Prostate gland (tissue), 2 donors: ENCODE measurements at places on chromosomes 12 and 14. TPM values are rescaled to one million over a fixed set of nuclear protein-coding genes. Genes with fewer than 3 reads are reported as not detected.

GRCh38 chr14:89537911-89538310 is 120.9 kb upstream of the FOXN3 start:
- H3K4me1 ChIP-seq = no peaks in the 10 kb centered on the region
- no peak overlapping the region for H3K27ac ChIP-seq
- no peak for DNase-seq
- H3K36me3 ChIP-seq = no peaks in the 10 kb centered on the region

Gene NPAS3
- 1.8 TPM for total RNA-seq

DNA sequence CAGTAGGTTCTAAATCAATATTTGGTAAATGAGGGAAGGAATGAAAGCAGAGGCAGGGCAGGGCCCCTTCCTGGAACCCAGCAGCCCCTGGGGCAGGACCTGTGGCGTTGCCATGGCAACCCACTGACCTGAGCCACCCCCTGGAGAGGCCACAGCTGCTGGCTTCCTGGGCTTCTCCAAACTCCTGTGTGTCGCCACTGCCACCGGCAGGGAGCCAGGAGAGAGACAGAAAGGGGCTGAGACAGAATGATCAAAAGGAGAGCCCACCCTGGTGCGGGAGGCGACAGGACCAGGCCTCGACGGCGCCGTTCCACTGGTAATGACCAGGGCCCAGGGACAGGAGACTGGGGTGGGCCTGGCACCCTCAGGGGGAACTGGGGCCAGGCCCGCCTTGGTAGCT is 18.2 kb downstream of the RFX4 start:
- no peaks in the 10 kb centered on the region for H3K4me1 ChIP-seq
- H3K4me3 ChIP-seq = no peak overlapping the region
- DNase-seq = no peak
- H3K27ac ChIP-seq = no peak overlapping the region
- H3K27me3 ChIP-seq = no peaks in the 10 kb centered on the region
- H3K36me3 ChIP-seq = no peaks in the 10 kb centered on the region

Gene AICDA
- 4.3 TPM for total RNA-seq
